Astrocyte of the cerebellum (primary cell): ENCODE measurements at places on chromosomes 12 and 14.
A peak's percentile ranks its signal among the peaks of the same experiment; 100 is the strongest.

DNA sequence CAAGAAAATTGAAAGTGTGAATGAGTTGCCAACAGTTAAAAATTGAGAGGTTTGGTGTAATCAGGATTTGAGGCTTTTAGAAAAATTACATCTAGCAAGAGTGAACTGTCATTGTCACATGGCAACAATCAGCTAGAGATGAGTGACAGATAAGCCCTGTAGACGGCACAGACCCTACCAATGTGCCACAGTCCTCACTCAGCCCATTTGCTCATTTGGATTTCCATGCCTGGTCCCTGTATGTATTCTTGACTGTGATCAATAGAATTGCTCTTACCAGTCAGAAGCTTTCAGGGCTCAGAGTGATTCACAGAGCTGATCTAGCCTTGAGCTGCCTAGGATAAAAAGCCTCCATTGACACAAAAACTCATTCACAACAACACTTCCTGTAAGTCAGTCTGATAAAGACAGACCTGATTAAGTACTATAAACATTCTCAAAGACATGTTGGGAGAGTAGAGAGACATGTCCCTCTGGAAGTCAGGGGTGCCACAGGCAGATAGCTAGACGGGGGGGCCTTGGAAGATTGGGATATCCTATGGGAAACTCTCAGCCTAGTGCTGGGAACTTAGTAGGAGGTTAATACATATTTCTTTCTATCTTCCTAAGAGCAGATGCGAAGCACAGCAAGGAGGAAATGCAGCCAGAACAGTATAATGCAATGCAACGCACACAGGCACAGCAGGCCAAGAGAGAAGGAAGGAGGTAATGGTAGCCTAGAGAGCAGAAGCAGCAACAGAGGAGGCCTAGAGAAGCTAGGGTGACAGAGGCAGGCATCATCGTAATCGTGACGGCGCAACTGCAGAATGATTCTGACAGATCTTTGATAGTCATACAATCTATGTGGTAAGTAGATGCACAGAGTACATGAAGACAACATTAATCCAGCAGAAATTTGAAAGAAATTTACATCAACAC, 2.0 kb upstream of the PELI2 start:
- DNase-seq: no peak

- DNase-seq: no peak
These were observed 71.8 kb downstream of the IQSEC3 start for GRCh38 chr12:138171-138897.

DNA sequence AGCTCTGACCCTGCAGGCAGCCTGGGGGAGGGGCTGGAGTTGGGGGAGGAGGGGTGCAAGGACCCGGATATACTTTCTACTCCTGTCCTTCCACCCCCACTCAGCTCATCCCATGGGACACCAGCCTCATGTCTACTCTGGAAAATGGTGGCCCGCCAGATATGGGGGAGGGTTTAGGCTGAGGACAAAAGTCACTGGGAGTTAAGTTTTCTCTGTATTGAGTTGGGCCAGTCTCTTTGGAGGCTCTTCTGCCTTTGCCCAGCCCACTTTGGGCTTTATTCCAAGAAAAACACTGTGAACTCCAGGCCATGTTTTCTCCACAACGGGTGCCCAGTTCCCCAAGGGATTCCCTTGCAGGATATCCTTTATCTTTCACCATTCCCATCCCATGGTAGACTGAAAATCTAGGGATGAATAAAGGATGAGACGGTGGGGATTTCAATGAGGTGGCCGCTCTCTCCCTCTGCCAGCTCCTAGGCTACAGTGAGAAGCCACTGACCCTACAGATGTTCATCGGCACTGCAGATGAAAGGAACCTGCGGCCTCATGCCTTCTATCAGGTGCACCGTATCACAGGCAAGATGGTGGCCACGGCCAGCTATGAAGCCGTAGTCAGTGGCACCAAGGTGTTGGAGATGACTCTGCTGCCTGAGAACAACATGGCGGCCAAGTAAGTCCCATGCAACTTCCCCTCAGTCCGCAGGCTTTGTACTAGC, 4.9 kb downstream of the NFATC4 start:
- DNase-seq: no peak

DNA sequence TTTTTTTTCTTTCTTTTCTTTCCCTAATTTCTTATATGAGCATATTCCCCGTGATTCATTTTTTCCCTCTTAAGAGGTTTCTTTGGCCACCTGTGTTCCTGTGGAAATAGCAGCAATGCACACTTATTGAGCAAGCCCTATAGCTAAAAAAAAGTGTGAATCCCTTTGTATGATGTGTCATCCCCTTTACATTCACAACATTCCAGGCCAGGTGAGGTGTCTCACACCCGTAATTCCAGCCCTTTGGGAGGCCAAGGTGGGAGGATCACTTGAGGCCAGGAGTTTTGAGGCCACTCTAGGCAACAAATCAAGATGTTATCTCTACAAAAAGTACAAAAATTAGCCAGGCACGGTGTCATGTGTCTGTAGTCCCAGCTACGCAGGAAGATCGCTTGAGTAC, 700.4 kb upstream of the TBX3 start:
- DNase-seq: no peak

GRCh38 chr14:104866451-104867370, 1.6 kb downstream of the CEP170B start:
- no peak for DNase-seq

- DNase-seq: no peak
These were observed 29.5 kb downstream of the CCDC198 start for GRCh38 chr14:57464008-57464730.

DNA sequence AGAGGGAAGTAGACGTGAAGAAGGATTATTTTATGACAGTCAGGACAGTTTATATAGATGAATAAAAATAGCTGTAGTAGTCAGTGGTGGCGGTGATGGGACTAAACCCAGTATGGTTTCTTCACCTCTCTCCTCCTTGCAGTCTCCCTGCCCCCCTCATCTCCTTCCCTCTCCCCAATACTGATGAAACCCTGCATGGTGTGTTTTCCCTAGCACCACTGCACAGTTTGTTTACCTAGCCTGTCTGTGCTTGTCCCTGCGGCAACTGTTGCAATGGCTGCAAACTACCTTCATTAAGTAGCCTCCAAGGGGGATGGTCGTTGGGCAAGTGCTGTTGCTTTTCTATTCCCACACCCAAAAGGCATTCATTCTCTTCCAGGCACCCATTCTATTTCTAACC, 14.7 kb downstream of the PCBP2 start:
- DNase-seq: no peak

DNA sequence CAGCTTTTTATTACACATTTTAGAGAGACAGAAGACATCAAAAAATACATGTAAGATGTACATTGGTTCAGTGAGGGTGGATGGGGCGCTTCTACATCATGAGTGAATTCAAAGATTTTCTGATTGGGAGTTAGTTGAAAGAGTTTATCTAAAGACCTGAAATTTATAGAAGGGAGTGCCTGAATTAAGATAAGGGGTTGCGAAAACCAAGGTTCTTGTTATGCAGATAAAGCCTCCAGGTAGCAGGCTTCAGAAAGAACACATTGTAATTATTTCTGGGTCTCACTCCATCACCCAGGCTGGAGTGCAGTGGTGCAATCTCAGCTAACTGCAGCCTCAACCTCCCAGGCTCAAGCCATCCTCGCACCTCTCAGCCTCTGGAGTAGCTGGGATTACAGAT, 26.2 kb upstream of the TMPO start:
- DNase-seq: no peak

DNA sequence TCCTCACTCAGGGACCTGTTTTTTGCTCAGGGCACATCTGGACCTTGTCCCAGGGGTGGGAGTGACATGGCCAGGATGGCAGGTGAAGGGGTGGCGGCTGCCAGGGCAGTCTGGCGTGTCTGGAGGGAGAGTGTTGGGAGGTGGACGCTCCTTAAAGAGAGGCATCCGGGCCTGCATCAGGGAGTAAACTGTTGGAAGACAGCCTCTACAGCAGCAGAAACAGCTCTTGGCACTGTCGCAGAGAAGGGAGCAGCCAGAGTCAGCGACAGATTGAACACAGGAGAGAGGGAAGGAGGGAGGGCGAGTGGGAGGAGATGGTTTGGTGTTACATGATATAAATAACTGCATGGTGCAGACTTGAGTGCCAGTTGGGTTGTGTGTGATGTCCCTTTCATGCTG, 52.8 kb downstream of the IGF1 start:
- DNase-seq: no peak

DNA sequence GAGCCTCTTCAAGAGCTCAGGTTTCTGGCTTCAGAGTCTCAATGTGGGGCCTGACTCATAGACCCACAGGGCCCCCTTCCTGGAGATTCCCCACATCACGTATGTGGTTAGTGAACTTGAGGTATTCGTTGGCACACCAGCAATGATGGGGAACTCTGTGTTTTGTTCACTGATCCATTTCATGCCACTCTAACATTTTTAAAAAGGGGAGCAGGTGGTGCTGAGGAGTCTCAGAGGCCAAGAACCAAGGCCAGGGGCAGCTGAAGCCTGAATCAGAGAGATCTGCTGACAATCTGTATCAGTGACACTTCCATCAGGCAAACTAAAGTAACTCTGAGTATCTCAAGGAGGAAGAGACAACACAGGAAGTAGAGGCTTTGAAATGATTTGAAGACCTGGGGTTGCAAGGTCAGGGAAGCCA, 323.4 kb downstream of the VRK1 start:
- no peak for DNase-seq

- DNase-seq: no peak
These were observed 154.8 kb downstream of the PAX9 start for GRCh38 chr14:36816481-36816880.

DNA sequence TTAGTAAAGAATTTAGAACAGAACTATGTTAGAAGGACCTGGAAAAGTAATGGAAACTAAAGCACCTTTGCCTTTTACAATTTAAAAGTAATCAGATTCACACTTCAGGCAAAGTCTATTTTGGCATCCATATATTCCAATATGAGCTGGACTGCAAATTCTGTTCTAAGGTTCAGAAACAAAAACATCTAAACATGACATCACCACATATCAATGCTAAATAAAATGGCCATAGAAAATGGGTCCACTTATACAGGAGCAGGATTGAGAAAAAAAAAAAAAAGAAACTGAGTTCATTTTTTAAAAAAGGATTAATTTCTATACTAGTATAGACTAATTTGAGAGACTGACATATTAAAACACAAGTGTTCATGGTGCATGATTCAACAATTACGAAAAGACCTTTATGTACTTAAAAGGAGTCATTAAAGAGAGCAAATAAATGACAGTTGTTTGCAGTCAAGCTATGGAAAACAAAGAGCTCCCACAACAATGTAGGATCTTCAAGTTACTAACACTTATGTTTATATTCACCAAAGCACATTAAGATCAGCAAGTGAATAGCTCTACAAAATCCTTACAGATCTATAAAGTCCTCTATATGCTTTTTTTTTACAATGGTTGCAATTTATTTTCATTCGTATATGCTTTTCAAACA, 45.7 kb downstream of the DICER1 start:
- no peak for DNase-seq

GRCh38 chr14:49863487-49864281, 11.1 kb upstream of the NEMF start:
- no peak for DNase-seq

GRCh38 chr14:21997300-21997699, 323.7 kb upstream of the OR4E1 start:
- no peak for DNase-seq

DNA sequence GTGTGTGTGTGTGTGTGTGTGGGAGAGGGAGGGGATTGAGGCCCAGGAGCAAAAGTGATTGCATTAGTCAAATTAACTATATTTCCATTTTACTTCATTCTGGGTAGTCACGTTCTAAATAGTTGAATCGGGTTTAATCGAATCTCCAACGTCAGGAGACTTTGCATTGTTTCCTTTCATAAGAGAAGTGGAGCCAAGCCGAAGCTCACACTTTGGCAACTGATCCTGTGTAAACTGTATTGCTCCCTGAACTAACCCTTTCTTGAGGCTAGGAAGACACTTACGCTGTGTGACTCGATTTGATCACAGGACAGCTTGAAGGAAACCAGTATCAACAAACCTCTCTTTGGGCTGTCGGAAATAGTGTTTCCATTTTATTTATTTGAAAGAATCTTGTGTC, 363.4 kb upstream of the ATP2B1 start:
- no peak for DNase-seq

DNA sequence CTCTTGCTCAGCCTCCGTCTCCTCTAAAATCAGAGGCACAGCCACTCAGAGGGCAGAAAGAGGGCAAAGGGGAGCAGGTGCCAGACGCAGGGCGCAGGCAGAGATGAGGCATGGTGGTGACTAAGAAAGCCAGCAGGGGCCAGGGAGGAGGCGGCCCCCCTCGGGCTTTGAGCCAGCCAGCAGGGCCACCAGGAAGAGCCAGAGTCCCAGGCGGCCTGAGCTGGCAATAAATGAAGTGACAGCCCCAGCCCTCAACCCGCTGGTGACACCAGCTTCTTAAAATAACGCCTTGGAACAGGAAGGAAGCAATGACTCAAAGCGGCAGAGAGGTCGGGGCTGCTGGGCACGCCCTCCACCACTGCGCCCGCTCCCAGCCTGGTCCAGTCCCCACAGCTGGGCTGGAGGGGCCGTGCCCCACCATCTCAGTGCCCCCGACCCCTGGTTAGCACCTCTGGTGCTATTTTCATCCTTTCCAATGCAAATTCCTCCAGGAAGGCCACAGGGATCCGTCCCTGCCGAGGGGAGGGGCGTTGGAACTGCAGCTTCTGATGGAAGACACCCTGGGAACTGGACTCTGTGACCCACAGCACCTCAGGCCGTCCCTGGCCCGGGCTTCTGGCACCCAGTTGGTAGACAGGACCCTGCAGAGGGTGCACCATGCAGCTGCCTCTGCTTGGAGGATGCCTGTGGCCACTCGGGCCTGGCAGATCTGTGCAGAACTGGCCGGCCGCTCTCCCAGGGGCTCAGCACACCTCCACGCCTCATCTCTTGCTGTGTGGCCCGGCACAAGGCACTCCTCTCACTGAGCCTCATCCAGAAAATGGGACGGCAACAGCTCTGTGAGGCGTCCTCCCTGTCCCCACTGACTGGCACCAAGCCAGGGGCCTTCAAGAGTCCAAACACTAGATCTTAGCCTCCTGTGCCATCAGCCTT, 113.7 kb downstream of the NCOR2 start:
- no peak for DNase-seq

- DNase-seq: no peak
These were observed 11.4 kb downstream of the SLC15A5 start for GRCh38 chr12:16266085-16266484.

DNA sequence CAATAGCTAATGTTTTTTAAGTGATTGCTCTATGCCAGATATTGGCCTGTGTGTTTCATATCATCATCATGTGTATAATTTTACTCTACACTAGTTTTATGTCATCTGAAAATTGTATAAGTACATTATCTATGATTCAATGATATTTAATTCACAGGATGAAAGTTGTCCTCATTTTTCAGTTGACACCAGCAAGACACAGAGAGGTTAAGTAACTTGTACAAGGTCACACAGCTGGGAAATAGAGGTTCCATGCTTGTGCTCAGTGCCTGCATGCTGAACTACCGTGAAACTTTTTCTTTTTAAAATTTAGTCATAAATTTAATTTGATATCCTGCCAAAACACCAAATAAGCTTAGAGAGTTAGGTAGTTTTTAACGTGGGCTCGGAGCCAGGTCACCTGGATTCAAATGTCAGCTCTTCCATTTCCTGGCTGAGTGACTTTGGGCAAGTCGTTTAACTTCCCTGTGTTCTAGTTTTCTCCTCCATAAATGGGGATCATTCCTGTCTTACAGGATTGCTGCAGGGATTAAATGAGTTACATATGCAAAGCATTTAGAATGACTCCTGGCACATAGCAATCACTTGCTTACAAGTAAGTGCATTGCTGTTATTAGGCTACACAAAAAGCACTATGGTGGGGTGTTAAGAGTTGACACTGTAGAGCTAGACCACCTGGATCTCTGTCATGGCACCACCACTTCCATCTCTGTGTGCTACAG, 183.9 kb downstream of the ETV6 start:
- no peak for DNase-seq

GRCh38 chr12:84694116-84694515, 218.5 kb downstream of the SLC6A15 start:
- peak; percentile 24 for DNase-seq
